ENCODE measurements at places on chromosomes 6 and 20. TPM values are rescaled to one million over a fixed set of nuclear protein-coding genes. Genes with fewer than 3 reads are reported as not detected.

DNA sequence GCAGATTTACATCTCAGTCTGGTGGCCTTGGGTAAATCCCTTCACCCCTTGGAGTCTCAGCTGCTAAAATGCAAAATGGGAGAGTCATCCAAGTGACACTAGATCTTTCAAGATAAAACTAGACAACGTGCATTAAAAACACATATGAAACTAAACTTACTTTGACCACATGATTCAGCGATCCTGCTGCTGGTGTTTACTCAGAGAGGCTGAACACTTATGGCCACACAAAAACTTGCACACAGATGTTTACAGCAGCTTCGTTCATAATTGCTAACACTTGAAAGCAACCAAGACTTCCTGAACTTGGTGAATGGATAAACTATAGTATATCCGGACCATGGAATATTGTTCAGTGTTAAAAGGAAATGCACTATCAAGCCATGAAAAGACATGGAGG, 55.3 kb upstream of the GPR6 start:
- H3K4me3 ChIP-seq, result no peak overlapping the region
- H3K36me3 ChIP-seq, result no peaks in the 10 kb centered on the region
- no peak for DNase-seq
- no peak overlapping the region for H3K27ac ChIP-seq
- H3K27me3 ChIP-seq, result no peaks in the 10 kb centered on the region
- H3K4me1 ChIP-seq, result no peaks in the 10 kb centered on the region

Gene TMEM244
- total RNA-seq, result not detected

DNA sequence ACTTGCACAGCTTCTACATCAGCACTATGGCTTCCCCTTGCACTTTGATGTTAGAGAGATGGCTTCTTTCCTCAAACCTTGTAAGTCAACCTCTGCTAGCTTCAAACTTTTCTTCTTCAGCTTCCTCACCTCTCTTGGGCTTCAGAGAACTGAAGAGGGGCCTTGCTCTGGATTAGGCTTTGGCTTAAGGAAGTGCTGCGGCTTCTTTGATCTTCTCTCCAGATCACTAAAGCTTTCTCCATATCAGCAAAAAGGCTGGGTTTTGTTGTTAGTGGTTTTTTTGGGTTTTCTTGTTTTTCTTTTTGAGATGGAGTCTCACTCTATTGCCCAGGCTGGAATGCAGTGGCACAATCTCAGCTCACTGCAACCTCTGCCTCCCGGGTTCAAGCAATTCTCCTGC, 24.0 kb downstream of the CDK5RAP1 start:
- no peaks in the 10 kb centered on the region for H3K4me1 ChIP-seq
- no peak for DNase-seq
- no peaks in the 10 kb centered on the region for H3K36me3 ChIP-seq
- no peak overlapping the region for H3K27ac ChIP-seq
- H3K27me3 ChIP-seq, result no peaks in the 10 kb centered on the region

Gene PLN
- total RNA-seq, result 1.3 TPM

Gene LINC00237
- not detected for total RNA-seq

Gene POM121L2
- total RNA-seq, result 0.13 TPM

GRCh38 chr6:53026526-53026925, 31.4 kb upstream of the GSTA4 start:
- DNase-seq, result no peak
- H3K27ac ChIP-seq, result no peak overlapping the region
- no peaks in the 10 kb centered on the region for H3K27me3 ChIP-seq
- no peaks in the 10 kb centered on the region for H3K4me1 ChIP-seq
- no peak overlapping the region for H3K4me3 ChIP-seq

DNA sequence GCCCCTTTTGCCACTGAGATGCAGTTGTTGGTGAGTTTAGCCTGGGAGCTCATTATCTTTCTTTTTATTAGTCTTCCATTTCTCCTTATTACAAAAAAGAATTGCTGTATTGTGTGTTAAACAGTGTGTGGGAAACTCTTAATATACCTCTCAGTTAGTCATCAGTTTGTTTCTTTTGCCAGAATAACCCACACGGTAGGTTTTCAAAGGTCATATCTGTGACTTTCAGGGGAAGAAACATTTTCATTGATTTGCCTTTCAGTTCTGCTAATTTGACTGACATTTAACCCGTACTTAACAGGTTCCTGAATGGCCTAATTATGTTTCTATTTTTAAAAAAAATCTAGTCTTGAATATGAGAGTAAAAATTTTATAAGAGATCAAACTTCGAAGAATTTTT, 145.3 kb downstream of the KHDC1L start:
- H3K27ac ChIP-seq, result no peak overlapping the region
- no peaks in the 10 kb centered on the region for H3K36me3 ChIP-seq
- DNase-seq, result no peak
- H3K4me3 ChIP-seq, result no peak overlapping the region
- no peaks in the 10 kb centered on the region for H3K4me1 ChIP-seq

Gene SIRPD
- total RNA-seq, result not detected

GRCh38 chr6:84641076-84641475, 123.3 kb downstream of the TBX18 start:
- no peak overlapping the region for H3K27ac ChIP-seq
- no peaks in the 10 kb centered on the region for H3K36me3 ChIP-seq
- H3K27me3 ChIP-seq, result no peaks in the 10 kb centered on the region
- no peaks in the 10 kb centered on the region for H3K4me1 ChIP-seq
- DNase-seq, result no peak

Gene PPP1R16B
- total RNA-seq, result 2.0 TPM

Data from colonic mucosa (tissue), 4 donors.